CMK (cell line): ENCODE measurements at places on chromosomes 5 and 9.

DNA sequence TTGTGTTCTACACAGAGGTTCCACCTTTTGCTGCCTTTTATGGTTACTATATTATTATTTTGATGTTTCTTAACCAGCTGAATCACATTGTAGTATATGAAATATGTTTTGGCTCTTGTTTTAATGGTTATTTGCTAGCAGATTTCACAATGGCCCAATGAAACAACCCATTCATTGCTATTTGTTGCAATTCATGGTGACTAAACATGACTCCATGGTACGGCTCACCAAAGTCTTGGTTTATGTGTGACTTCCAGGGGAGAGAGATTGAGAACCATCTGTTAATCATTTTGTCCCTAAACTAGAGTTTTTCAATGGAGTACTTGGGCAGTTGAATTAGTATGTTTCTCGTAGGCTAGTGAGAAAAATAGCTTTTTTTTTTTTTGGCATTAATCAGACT lies 108.4 kb downstream of the GHR start:
- no peak for DNase-seq

- DNase-seq, result no peak
Measured at GRCh38 chr9:108694170-108694569, 161.6 kb downstream of the ACTL7B start.

DNA sequence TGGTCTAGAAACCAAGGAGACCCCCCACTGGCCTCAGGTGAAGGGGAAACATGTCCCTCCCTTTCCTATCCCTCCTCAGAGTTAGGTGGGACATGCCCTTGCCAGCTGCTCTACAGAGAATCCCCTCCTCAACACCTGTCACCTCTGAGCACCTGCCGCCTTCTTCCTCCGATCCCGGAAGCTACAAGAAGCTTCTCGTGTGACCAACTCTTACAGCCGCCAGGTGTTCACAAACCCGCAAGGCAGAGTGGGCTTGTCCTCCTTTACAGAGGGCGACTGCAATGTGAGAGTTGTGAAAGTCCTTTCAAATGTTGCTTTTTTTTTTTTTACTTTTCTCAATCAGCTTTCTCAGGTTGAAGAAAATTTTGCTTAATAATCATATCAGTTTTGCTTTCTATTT lies 3.7 kb upstream of the ICE1 start:
- no peak for DNase-seq

GRCh38 chr9:26054600-26055520 lies 376.6 kb upstream of the TUSC1 start:
- no peak for DNase-seq

DNA sequence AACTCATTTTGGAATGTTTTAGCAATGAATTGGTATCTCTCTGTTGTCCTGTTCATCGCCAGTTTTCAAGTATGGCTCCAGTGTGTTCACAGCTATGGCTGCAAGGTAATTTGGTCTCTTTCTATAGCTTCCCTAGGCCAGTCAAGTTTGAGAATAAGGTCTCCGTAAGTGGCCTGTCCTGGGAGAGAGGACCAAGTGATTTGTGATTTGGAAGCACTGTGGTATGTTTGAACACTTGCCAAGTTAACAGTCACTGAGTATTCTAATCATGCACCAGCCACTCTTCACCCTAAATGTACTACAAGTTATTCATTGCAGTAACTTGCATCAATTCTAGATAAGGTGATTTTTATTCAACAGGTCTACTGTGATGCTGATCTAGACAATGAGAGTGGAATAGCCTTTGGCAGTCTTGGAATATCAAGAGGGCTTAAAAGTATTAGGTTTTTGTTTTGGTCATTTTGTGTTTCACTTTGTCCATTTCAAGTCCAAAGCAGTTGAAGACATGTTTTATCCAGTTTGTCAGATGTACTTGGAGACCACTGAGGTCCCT lies 41.1 kb downstream of the G3BP1 start:
- no peak for DNase-seq
